Epithelial cell of esophagus (primary cell): ENCODE measurements at places on chromosomes 5 and 9.
A peak's percentile ranks its signal among the peaks of the same experiment; 100 is the strongest.

- DNase-seq = peak; percentile 85
Observed at GRCh38 chr9:4344946-4345345, 45.1 kb upstream of the GLIS3 start.

DNA sequence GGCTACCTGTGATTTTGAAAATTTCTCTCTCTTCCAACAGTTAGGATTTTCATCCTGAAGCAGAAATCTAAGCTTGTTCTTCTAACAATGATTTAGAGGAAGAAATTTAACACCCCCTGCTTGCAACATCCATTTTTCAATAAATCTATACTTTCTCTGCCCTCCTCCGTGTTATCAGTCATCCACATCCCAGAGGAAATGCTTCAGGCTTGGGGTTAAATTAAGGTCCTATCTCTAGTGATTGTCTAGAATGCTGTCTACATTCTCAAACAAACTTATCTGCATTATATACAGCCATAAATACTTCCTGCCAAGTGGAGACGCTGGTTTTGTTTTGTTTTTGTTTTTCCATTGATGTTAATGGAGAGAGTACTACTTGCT, 371.0 kb downstream of the CSNK1G3 start:
- peak; percentile 5 for DNase-seq

GRCh38 chr5:160023007-160023907, 14.3 kb downstream of the TTC1 start:
- no peak for DNase-seq

DNA sequence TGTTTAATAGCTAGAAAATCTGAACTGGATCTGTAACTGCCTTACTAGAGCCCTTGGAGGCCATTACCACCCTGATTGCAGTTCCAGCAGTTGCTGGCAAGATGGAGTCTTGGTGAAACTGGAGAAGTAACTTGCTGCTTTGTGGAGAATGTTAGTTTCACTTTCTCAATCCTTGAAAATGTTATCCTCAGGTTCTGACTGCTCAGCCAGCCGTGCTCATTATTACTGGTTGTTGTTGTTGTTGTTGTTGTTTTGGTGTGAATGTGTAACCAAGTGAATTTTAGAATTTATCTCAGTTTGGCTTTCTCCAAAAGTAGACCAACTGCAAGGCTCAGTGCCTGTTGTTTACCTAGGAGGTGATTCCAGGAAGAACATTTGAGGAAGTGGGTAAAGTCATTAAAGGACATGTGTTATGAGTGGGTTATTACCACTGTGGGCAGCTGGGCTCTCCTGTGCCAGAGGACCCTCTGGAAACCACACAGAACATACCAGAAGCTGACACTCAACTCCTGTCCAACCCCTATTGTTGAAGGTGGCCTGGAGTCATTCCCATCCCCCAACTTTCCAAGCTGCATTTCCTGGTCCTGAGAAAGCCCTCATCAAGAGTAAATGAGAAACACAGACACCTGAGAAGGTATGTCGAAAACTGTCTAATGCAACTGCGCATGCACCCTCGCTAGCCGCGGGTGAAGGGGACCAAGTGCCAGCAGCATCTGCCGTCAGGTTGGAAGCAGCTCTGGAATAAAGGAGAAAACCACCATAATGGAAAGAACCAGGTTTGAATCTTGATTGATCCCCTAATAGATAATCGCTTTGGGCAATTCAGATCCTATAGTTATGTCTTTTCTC, 111.6 kb downstream of the CMYA5 start:
- no peak for DNase-seq

DNA sequence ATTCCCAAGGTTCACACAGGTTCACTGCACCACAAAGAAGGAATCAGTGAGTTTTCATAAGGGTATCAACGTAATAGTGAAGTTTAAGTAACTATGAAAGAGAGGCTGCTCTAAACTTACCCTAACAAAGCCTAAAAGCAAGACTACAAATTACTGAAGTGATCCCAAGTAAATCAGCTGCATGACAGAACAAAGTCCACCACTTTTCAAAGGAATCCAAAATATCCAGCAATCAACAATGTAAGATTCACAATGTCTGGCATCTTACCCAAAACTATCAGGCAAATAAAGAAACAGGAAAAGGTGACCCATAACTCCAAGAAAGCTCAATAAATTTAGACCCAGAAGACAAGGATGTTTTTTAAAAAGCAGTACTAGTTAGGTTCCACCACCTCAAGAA, 70.1 kb downstream of the GNAQ start:
- DNase-seq = no peak

DNA sequence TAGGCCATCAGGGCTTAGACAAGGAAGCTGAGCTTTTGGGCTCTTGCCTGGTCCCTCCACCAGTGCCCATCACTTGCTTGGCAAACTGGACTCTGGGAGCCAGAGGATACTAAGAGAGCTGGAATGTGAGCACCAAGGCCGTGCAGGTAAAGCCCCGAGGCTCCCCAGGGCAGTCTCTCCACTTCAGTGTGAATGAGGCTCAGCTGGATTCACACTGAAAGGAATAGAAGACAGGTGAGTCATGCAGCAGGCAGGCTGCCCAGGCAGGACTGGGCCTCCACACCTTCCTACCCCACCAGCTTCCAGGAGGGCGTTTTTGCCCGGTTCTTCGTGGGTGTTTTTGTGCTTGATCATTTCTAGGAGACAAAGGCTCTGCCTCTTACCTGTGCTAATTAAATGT, 7.3 kb upstream of the CTSV start:
- DNase-seq = peak; percentile 99

DNA sequence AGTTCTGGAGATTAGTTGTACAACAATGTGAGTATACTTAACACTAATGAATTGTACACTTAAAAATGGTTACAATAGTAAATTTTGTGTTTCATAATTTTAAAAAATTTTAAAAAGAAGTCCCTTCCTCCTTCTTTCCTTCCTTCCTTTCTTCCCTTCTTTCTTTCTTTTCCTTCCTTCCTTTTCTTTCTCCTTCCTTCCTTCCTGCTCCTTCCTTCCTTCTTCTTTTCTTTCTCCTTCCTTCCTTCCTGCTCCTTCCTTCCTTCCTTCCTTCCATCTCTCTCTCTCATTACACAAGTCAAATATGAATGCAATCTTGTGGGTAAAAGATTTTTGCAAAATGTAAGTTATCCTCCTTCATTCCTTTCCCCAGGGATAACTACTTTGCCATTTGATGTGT, 97.1 kb upstream of the TBCA start:
- DNase-seq = no peak

DNA sequence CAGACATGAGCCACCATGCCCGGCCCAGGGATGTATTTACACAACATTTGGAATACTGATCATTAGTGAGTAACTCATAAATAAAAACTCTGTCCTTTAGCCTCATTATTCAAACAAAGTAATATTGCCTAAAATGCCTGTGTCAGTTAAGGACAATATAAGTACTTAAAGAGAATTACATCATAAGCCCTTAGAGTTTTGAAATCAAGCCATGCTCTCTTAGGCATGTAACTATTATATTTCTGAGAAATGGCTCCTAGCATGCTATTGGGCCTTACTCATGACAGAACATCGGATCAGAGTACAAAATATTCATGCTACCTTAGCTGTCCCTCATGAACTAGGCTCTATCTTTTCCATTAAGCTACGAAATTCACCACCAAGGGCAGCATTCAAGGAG, 309.3 kb downstream of the CHSY3 start:
- peak; percentile 41 for DNase-seq

GRCh38 chr5:76594107-76594506, 29.1 kb downstream of the F2RL2 start:
- DNase-seq = no peak

DNA sequence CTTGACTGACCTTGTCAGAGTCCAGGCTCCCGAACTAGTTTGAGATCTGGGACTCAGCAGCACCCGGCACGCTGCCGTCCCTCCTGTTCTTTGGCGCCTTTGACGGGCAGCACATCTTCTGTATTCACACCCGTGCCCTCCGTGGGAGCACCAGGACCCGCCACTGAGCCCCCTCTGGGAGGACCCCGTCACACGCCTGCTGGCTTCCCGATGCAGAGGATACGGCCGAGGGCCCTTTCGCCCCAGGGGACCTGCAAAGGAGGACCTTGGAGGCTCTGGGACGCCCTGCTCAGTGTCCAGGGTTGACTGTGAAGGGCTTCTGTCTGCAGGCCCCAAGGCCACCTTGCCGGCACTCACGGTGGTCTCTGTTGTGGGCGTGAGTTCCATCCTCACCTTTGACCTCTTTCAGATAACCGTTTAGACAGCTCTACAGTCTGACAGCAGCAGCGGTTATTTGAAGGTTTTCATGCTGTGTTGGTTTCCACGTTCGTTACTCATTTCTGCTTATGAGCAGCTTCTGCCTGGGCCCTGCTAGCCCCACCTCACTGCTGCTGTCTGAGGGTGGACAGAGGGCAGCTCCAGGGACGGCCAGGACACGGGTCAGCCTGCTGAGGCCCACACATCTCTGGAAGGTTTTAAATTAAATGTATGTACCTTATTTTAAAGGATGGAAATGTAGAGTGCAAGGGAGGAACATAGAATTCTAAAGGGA, 12.6 kb upstream of the EXOC3 start:
- DNase-seq = no peak

DNA sequence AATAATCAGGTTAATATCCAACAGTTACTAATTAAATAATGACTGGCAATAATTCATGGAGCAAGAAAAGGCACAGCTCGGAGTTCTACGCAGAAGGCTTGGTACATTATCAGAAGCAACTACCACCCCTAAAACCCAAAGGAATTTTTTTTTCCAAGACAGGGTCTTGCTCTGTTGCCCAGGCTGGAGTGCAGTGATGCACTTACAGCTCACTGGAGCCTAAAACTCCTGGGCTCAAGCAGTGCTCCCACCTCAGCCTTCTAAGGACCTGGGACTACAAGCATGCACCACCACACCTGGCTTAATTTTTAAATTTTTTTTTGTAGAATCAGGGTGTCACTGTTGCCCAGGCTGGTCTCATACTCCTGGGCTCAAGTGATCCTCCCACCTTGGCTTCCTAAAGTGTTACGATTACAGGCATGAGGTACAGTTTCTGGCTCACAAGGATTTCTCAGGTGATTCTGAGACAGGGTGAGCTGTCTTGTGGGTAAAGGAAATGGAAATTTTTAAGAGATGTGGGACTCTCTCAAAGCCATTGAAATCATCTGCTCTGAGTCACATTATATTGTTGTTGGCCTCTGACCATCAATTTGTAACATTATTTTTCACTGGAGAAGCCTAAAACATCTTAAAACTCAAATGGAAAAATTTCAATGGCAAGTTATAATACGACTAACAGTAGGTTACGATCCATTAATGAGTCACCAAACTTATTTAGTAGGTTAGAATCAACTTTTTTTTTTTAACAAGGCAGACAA, 19.7 kb upstream of the HSDL2 start:
- DNase-seq = peak; percentile 58

DNA sequence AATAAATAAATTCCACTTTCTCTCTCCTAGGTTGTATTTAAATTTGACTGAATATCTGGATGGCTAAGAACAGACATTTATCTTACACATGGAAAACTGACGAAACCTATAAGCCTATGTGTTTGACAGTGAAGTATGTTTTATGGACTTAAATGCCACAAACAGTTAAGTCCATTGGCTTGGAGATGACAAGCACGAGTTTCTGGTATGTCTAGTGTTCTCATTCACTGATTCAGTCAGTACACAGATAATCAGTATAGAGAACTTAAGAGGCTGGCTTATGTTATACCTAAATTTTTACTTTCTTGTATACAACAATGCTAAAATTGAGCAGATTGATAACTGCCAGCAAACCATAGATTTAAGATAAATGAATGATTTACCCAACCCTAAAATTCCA, 38.9 kb downstream of the SNAPC3 start:
- no peak for DNase-seq

DNA sequence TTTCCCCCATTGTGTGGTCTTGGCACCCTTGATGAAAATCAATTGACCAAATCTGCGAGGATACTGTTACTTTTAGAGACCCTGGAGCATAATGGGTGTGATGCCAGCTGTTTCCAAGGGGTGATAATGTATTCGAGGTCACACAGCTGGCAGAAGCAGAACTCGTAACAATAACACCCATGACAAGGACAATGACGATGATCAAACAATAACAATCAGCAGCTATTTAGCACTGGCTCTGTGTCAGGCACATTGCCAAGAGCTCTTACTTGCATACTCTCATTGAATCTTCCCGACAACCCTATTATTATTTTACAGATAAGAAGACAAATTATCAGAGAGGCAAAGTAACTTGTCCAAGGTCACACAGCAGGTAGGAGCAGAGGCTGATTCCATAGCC, 223.7 kb upstream of the MSX2 start:
- DNase-seq = no peak

DNA sequence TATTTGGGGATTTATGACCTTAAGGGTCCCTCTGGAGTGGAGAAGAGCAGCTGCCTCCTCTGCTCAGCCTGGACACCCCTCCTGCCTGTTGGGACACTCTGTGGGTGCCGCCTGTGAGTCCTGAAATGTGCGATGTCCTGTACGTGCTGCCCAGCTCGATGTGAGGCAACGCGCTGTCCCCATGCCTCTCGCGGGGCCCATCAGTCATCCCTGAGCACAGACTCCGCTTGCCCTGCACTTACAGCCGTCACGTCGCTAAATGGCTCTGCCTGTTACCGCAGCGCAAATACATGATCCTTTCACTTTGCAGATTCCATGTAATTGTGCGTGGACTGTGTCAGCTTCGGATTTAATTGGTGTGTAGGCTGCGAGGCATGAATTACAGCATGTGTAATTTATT, 27.1 kb downstream of the IRX4 start:
- no peak for DNase-seq

- DNase-seq = peak; percentile 2
Observed at GRCh38 chr5:38039826-38040225, 200.0 kb upstream of the GDNF start.

GRCh38 chr5:103469288-103470040, 93.1 kb downstream of the NUDT12 start:
- no peak for DNase-seq

DNA sequence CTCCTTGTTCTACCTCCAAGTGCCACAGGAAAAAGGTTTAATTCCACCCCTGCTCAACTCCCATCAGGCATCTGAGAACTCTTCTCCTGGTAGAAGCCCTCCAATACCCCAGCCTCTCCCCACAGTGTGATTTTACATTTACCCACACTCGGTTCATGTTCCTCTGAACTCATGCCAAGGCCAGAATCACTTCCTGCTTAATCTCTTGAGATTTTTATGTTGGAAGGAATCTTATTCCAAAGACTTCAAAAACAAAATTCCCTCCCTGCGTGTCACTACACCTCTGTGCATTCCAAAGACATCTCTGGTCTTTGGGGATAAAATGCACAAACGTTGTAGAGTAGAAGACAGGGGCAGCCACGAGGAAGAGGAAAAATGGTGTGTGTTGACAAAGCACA, 186.8 kb downstream of the ACTL7B start:
- no peak for DNase-seq

DNA sequence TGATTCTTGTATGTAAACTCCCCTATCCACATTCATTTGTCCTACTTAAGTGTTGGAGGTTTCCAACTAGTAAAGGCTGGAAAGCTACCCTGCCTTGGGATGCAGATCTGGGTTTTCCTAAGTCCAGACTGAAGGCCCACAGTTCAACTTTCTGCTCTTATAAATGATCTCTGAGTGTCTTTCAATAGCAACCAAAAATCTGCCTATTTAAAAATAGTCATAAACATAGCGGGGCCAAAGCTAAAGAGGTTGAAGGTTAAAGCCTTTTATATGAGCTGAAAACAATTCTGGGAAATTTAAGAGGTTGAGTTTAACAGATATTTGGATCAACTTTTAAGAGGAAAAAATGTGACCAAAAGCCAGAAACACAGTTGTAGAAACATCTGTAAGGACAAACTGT, 87.2 kb downstream of the NTRK2 start:
- no peak for DNase-seq
